ENCODE measurements at places on chromosomes 1 and 21.

DNA sequence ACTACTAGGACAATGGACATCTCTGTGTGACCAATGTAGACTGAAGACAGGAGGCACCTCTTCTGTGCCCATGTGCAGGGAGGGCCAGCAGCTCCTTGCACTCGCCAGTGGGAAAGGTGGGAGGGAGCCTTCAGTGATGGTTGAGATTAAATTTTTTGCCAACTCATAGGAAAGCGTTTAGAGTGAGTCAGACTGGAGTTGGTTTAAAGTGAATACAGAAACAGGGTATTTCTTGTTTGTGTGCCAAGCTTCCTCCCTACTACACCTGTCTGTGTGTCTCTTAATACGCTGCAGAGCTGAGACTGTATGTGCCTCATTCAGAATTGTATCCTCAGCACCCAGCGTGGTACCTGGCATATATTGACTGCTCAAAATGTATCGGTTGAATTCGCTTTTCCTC lies 13.5 kb upstream of the COL16A1 start:
- no peak for DNase-seq

DNA sequence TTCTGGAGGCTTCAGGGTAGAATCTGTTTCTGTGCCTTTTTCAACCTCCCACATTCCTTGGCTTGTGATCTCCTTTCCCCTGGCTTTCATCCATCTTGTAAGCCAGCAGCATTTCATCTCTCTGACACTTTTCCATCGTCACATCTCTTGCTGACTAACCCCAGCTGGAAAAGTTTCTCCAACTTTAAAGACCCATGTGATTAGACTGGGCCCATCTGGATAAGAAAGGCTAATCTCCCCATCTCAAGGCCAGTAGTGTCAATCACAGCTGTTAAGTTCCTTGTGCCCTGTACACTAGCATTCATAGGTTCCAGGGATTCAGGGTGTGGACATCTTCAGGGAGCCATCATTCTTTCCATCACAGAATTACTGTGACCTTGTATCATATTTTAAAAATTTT lies 452.1 kb downstream of the TTLL7 start:
- DNase-seq, result no peak

- no peak for DNase-seq
Observed at GRCh38 chr21:28387220-28387619, 605.5 kb downstream of the LTN1 start.

- no peak for DNase-seq
Observed at GRCh38 chr1:70200065-70200464, 5.3 kb downstream of the LRRC40 start.

DNA sequence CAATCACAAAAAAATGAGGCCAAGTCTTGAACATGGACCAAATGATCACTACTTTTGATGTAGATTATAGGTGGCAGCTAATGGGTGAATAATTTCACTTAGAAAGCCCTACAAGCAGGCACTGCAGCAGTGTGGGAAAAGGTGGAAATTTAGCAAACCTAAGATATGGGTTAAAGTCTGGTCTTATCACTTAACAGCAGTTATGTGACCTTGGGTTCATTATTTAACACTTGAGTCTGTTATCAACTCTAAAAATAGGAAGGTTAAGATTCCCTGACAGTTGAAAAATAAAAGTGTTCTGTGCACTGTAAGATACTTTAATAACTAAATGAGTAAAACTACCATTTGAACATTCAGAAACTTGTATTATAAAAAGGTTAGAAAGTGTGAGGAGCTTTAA lies 47.5 kb downstream of the SSX2IP start:
- DNase-seq, result no peak

DNA sequence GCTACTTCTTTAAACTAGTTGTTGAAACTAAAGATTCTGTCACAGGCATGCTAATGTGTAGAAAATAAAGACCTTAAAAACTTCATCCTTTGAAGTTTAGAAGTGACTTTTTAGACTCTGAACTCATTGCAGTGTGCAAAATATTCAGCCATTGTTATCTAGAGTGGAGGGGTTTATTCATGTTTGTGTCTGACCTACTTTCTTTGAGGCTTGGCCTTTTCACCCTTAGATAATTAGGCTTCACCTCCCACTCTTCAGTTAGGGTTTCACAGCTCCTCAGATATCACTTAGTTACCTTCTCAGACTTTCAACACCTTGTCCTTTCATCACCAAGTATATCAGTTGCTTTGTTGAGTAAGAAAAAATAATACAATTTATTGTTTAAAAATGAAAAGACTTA lies 75.9 kb downstream of the IVNS1ABP start:
- DNase-seq, result no peak

- DNase-seq, result no peak
Observed at GRCh38 chr1:21907079-21907418, 30.1 kb downstream of the HSPG2 start.

DNA sequence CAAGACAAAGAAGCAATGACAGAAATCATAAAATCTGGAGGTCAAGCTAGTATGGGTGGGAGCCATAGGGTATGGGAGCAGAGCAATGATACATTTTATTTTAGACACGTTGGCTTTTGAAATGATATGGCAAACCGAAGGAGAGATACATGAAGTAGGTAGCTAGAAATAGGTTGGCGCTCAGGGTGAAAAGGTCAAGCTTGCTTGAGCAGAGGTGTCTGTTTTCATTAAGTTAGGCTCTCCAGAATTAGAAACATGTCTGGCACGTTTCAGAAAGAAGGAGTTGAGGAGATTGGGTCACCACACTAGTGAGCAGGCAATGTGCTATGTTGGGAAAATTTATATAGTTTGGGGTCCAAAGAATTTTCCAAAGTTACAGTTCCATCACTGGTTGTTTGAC lies 151.4 kb downstream of the AMY1C start:
- no peak for DNase-seq

- no peak for DNase-seq
Observed at GRCh38 chr21:38041493-38041892, 125.2 kb upstream of the KCNJ6 start.

GRCh38 chr1:1345384-1345783 lies 3.8 kb downstream of the DVL1 start:
- DNase-seq, result no peak

DNA sequence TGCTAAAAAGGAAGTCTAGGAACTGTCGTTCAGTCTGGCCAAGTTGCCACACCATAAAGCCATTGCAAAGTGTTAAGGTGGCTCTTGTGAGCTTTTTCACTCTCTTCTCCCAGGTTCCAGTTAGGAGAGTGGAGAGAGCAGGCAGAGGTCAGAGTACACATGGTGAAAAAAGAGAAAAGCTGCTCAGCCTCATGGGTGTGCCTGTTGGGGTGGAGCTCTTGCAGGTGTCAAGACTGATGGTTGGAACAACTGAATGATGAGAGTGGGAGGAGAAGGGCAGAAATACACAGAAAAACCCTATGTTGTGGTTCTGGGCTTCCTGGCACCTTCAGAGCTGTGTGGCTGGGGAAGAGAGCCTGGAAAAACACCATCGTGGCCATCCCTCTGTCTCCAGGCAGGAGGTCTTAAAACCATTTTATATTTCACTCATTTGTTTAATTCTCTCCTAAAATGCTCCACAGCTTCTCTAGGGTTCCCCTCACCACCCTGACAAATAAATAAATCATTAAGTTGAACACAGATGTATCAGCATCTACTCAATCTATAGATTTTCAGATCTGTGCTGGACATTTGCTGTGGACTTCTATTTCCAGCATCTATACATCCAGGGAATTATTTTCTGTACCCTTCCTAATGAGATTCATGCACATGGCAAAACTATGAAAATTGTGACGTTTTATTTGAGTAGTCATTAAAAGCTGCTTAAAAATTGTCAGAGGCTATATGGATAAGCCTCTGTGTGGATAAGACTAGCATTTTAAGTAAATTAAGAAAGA lies 17.5 kb downstream of the UBASH3A start:
- no peak for DNase-seq

DNA sequence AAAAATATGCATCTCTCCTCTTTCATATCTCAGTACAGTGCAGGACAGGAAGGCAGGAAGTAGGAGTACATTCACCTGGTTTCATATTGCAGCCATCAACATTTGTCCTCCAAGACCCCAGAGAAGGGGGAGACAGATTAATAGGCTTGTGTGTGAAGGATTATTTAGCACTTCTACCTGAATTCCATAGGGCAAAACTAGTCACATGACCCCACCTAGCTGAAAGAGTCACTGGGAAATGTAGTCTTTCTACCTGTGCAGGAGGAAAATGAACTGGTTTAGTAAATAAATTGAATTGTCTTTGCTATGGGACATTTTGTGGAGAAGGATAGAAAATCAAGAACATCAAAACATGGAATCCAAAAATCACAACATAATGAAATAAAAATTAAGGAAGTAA lies 13.9 kb upstream of the TRIM33 start:
- no peak for DNase-seq

GRCh38 chr1:31878058-31878457 lies 60.1 kb downstream of the PTP4A2 start:
- no peak for DNase-seq

DNA sequence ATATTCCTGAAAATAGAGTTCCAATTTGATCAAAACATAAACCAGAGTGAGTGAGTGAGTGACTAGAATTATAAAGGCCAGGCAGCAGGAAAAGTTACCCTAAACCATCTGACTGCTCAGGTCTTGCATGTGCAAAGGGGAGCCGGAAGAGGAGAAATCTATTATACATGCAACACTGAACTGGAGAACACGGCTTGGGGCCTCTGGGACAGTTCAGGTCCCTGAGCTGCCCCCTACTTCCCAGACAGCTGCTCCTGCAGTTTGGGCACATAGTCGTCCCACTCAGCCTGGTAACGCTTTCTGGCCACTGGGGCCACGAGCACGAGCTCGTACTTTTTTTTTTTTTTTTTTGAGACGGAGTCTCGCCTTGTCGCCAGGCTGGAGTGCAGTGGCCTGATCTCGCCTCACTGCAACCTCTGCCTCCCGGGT lies 40.1 kb downstream of the PTPRC start:
- DNase-seq, result no peak

Measured in DMS153 (cell line).